ENCODE measurements at places on chromosomes 2 and 18.

GRCh38 chr18:48412339-48412929 is 3.3 kb upstream of the ZBTB7C start:
- peak; percentile 58 for DNase-seq

GRCh38 chr2:120771111-120771780 is 35.6 kb downstream of the GLI2 start:
- DNase-seq: no peak

DNA sequence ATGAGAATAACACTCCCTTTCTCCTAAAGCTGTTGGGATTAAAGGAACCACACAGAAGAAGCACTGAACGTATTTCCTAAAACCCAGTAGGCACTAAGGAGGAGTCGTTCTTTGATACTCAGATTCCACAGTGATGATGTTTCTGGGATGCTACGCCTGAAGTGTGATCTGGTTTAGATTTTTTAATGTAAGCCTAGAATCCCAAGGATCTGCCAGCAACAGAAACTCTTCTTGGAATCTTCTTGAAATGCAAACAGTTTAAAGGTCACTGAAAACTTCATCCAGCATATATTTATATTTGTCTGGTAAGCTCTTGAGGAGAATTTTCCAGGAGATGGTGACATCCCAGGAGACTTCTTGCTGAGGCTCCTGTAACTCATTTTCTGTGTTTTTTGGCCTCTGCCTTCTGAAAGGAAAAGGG is 247.6 kb upstream of the TRIB2 start:
- DNase-seq: no peak

DNA sequence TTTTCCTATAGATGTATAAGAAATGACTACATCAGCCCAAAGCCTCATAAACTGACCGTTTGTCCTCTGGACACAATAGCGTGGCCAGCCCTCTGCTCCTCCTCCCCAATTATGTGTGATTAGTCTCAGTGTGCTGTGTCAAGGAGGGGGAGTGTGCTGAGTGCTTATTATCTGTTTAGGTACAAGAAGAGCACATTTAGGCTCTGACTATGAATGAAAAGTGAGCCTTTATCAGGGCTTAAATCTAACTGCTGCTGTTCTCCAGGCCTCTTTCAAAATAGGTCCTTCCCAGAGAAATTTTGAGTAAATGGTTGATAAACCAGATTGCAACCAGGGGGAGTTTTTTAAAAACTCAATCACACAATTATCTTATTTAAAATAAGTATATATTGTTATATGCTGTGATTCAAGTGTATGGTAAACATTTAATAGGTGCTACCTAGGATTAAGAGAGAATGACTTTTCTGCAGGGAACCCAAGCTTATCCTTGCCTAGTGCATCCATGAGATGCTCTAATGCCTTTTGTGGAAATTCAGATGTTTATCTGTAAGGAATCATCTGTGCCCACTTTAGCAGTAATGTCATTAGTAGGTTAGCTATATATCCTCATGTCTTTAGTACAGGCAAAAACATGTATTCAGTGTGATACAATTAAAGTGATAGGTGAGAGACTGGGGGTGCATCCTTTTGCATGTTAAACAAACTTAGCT is 168.7 kb upstream of the SIX3 start:
- DNase-seq: no peak

GRCh38 chr18:58310517-58310916 is 266.5 kb downstream of the NEDD4L start:
- DNase-seq: no peak

GRCh38 chr2:45269149-45269793 is 260.0 kb upstream of the SIX2 start:
- no peak for DNase-seq

DNA sequence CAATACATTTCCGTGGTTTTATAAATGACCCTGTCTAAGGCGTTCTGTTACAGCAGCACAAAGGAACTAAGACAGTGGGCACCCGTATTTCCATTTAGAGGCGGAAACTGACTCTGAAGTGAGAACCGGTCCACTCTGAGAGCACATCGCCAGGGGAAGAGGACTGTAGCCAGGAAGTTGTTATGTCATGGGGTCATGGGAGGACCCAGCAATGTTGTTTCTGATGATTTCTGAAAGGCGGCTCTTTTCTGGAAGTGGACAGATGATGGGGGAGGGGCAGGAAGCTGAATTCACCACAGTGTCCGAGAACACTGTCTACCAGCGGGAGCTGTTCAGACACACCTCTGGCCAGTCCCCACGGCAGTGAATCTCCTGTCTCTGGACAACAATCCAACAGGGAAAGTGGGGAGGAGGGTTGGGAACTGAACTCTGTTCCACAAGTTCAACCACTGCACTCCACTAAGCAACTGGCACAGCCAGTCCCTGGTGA is 2.1 kb upstream of the LRRFIP1 start:
- DNase-seq: peak; percentile 64

GRCh38 chr2:172448544-172449267 is 21.3 kb downstream of the ITGA6 start:
- DNase-seq: no peak

- no peak for DNase-seq
Measured at GRCh38 chr18:4906856-4907255, 290.2 kb downstream of the AKAIN1 start.

GRCh38 chr2:166361351-166362153 is 14.2 kb downstream of the SCN9A start:
- DNase-seq: peak; percentile 41

DNA sequence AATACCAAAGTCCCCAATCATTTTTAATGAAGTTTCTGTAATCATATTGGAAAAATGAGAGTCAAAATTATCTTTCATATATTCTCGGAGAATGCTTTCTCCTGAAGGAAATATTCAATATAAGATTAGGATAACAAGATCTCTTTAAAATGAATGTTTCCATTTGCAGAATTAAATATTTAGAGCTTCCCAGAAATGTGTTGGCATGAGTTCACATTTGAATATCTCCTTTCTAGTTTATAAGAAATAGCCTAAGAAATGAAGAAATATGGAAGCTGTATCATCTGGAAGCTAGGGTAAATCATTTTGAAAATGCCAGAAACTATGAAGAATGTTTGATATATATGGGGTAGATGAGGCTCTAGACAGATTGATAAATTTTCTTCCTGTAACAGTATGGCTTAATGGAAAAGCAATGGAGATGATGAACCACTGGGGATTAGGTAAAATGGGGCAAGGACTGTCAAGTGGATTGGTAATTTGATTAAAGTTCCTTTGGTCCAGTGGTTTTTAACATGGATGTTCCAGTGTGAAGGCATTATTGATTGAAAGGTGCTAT is 184.6 kb upstream of the ZNF804A start:
- no peak for DNase-seq

- DNase-seq: no peak
Measured at GRCh38 chr2:468648-469336, 180.9 kb upstream of the ALKAL2 start.

DNA sequence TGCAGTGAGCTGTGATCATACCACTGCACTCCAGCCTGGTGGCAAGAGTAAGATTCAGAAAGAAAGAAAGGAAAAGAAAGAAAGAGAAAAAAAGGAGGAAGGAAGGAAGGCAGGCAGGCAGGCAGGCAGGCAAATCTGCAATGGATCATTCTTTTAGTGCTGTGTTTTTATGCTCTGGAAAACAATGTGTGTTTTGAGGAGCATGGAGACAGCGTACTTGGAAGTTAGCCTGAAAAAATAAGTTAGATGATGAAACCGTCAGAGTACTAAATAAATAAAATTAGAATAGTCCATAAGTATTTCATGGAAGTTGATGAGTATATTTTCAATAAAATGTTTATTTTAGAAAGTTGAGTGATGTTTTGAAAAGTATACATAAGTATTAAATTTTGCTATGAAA is 366.4 kb upstream of the CDH20 start:
- DNase-seq: no peak

GRCh38 chr2:163213661-163214081 is 375.1 kb upstream of the KCNH7 start:
- DNase-seq: no peak

GRCh38 chr2:182949052-182949451 is 82.6 kb upstream of the FRZB start:
- DNase-seq: no peak

DNA sequence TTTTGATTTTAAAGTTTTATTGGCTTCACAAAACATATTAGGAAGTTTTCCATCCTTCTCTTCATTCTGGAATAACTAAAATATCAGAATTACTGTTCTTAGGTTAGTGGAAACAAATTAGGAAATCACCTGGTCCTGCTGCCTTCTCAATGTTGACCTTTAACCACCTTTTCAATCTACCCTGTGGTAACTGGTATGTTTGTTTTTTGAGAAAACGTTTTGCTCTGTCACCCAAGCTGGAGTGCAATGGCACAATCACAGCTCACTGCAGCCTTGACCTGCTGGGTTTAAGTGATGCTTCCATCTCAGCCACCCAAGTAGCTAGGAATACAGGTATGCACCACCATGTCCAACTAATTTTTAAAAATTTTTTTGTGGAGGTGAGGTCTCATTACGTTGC is 28.4 kb downstream of the ACYP2 start:
- DNase-seq: no peak

GRCh38 chr2:33100921-33101320 is 154.2 kb downstream of the LTBP1 start:
- DNase-seq: no peak

- no peak for DNase-seq
Measured at GRCh38 chr2:177881921-177882320, 190.7 kb downstream of the PDE11A start.

DNA sequence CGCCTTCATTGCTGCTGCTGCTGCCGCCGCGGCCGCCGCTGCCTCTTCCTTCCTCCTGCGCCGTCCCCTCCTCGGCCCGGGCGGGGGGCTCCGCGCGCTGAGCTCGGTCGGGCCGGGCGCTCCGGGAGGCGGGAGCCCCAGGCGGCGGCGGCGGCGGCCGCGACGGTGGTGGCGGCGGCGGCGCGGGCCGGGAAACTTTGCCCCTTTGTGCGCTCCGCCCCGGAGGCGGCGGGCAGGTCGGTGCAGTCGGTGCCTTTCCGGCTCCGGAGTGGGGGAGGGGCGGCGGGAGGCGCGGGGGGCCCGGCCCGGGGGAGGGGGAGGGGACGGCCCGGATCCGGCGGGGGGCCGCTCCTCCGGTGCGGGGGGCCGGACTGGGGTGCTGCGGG is 205 bp downstream of the TET3 start:
- no peak for DNase-seq

DNA sequence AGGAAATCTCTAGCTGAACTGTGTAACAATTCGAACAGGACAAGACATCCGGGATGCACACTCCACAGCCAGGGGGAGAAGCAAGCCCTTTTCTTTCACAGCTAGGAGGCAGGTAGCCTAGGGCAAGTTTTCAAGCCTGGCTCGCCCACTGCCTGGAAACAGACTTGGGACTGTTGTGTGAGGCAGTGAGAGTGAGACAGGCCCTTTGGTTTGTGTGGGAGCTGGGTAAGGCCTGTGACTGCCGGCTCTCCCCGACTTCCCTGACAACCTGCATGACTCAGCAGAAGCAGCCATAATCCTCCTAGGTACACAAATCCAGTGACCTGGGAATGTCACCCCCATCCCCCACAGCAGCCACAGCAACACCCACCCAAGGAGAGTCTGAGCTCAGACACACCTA is 179.7 kb downstream of the WDPCP start:
- DNase-seq: no peak

GRCh38 chr2:71557321-71557720 is 104.0 kb downstream of the DYSF start:
- no peak for DNase-seq

Measured in suppressor macrophage treated with lipopolysaccharide for 4 hours (primary cell).